NCI-H1092 (cell line): ENCODE measurements at places on chromosomes 5 and 9.

GRCh38 chr5:10662083-10662482, 98.2 kb downstream of the ANKRD33B start:
- no peak for DNase-seq

GRCh38 chr9:73575101-73576060, 423.7 kb downstream of the ANXA1 start:
- no peak for DNase-seq

GRCh38 chr5:65142511-65143011, 339.2 kb downstream of the ADAMTS6 start:
- no peak for DNase-seq

- DNase-seq = no peak
Observed at GRCh38 chr5:159928122-159928909, 12.0 kb downstream of the ADRA1B start.

- no peak for DNase-seq
Observed at GRCh38 chr5:122169350-122170103, 40.2 kb downstream of the ZNF474 start.

DNA sequence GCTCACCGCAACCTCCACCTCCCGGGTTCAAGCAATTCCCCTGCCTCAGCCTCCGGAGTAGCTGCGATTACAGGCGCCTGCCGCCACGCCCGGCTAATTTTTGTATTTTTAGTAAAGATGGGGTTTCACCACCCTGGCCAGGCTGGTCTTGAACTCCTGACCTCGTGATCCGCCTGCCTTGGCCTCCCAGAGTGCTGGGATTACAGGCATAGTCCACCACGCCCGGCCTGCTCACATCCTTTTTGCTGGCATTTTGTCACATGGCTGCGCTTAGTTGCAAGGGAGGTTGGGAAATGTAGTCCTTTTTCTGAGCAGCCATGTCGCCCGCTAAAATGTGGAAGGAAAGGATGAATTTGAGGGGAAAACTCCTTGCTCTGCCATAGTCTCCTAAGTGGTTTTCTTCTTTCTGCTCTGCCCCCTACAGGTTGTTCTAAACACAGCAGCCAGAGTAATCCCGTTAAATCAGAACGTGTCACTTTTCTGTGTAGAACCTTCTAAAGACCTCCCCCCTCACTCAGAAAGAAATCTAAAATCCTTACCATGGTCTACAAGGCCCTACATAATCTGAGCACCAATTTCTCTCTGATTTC, 57.8 kb upstream of the HSPA9 start:
- no peak for DNase-seq

GRCh38 chr9:105447386-105447813, 434 bp upstream of the FSD1L start:
- DNase-seq = no peak

DNA sequence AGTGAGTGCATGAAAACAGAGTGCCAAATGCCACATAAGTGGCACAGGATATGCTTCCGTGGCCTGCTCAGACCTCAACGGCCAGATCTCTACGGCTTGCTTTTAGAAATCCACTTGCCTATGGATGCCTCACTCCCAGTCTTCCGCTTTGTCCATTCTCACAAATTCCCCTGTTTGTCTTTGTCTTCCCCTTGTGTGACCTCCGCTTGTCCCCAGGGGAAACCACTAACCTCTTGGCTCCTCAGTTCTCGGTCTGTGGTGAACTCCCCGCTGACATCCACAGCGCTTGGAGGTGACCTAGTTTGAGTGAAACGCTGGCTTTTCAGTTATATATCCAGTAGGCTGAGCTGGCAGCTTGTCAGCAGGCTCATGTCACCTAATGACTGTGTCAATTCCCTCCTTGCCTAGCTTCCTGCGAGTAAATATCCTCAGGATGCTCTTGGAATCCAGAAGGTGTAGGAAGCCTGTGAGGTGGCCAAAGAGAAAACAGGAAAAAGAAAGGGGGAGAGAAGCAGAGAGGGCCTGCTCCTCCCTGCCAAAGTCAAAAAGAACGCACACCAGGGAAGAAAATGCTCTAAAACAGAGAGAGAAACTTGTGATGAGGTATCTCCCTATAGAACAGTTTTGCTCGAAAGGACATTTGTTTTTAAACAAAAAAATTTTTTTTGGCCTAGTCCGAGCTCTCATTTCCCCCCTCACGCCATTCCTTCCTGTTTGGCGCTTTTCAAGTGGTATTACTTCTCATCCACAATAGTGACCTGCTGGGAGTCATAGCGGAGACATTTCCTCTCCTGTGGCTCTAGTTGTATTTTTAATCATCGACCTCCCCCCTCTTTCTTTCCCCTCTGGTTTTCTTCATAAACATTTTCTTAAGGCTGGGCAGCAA, 101.6 kb upstream of the SPRY4 start:
- no peak for DNase-seq

DNA sequence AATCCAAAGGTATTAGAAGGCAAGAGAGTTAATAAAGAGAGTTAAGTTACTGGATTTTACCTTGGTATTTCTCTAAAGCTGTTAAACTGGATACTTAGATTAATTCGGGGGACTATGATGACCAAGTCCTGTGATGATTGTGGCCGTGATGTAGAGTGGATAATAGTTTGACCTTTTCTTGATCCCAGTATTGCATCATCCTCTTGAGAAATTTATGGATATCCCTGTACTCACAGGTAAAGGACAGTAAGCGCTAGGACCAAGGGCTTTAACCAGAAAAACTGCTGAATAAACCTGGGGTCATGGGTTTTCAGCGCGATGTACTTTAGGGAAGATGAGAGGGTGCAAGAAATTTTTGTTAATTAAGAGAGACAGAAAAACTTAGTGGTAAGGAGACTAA, 8.3 kb downstream of the OR13C8 start:
- no peak for DNase-seq

DNA sequence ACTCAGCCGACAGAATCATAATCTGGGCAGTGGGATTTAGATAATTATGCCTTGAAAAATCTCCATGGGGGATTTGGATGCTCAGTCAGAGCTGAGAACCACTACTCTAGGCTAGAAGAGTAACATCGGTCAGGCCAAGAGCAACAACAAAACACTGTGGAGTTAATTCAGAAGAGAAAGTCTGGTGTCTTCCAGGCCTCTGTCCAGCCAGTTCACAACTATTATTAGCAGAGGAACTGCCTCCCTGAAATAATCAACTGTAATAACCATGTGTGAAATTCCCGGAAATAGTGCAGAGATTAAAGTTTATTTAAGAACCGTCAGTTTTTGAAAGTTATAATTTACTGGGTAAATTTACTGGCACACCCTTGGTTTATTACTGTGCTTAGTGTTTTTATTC, 8.2 kb upstream of the MARCHF3 start:
- DNase-seq = no peak

- DNase-seq = no peak
Observed at GRCh38 chr5:139744471-139745131, 51.0 kb upstream of the PSD2 start.

- no peak for DNase-seq
Observed at GRCh38 chr5:154644745-154645411, 110.3 kb upstream of the LARP1 start.

DNA sequence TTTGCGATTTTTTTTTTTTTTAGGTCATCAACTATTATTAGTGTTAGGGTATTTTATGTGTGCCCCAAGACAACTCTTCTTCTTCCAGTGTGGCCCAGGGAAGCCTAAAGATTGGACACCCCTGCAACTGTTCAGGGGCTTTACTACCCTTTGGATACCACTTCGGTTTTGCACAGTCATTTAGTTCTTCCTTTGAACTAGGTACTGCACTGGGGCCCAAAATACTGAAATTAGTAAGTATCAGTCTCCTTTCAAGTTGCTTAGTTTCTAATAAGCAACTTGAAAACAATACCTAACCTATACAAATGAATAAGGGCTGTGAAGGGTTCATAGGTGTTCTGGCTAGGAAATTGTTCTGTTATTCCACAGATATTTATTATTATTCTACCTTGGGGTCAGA, 45.3 kb downstream of the CWC27 start:
- no peak for DNase-seq
